KG1 (cell line): ENCODE measurements at places on chromosomes 13 and 19.

- no peak for DNase-seq
Observed at GRCh38 chr13:39037410-39037879, 444 bp downstream of the PROSER1 start.

DNA sequence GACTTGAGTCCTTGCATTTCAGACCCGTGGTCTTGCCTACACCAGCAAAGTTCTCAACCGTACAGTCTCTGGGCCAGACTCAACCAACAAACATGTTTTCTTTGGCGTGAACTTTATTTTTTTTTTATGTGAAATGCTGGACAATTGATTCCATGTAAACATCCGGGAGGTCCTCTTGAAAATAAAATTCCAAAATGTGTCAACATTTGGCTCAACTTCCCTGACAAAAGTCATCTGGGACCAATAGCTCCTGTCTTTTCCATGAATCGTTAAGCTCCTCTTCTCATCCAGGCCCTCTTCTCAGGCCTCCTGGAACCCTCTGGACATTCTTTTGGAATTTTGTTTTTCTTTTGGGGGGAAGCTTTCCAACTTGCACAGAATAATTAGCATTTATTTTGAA, 2.7 kb downstream of the ALDH16A1 start:
- DNase-seq: no peak

DNA sequence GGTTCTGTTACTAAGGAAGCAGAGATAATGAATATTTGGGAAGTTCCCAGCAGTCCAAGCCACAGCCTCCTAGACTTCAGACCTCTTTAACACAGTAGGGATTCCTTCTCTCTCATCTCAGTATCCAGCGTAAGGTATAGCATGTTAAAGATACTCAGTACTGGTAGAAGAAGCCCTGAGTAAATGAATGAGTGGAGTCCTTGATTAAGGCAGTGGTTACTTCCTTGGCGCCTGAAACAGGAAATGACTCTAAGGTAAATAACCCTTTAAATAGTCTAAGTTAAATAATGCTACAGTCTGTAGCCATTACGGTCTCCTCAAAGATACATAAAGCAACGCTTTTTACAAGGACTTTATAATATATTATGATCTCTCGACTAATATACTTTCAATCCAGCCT, 650.8 kb upstream of the MIR17HG start:
- no peak for DNase-seq

DNA sequence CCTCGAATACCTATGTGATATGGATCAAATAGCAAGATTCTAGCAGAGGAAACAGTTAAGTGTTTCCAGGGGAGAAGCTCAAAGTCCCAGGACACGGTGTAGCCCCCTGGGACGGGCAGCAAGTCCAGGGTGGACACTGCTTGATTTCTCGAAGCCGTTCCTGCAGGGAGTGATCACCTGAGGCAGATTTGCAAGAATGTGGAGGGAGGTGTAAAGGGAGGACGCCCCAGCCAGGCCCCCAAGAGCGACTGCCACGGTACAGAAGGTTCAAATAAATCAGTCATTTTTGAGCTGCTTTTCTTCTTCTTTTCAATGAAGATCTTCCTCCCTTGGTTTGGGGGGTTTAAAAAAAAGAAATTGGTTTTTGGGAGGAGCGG, 41.4 kb downstream of the KLF2 start:
- DNase-seq: no peak

GRCh38 chr13:100361504-100361903, 227.1 kb downstream of the GGACT start:
- DNase-seq: no peak

DNA sequence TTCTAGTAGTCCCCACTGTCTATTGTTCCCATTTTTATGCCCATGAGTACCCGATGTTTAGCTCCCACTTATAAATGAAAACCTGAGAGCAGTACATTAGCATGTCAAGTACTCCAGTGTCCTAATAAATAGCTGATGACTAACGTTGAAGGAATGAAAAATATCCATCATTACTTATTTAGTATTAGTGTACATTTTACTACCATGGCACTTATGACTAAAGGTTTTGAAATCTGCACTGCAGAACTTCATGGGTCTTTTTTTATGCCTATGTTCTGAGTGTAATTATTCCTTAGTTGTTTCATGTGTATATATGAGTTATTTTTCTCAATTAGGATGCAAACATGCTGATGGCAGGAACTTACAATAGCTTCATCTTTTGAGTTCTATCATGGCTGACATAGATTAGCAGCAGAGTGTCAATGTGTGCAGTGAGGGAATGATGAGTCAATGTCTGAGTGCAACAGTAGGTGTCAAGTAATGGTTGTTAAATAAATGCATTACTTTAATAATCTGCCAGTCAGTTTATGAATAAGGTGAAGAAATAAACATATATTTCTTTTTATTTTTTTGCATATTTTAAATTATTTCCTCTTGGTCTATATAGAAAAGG, 188.4 kb downstream of the ITGBL1 start:
- no peak for DNase-seq

DNA sequence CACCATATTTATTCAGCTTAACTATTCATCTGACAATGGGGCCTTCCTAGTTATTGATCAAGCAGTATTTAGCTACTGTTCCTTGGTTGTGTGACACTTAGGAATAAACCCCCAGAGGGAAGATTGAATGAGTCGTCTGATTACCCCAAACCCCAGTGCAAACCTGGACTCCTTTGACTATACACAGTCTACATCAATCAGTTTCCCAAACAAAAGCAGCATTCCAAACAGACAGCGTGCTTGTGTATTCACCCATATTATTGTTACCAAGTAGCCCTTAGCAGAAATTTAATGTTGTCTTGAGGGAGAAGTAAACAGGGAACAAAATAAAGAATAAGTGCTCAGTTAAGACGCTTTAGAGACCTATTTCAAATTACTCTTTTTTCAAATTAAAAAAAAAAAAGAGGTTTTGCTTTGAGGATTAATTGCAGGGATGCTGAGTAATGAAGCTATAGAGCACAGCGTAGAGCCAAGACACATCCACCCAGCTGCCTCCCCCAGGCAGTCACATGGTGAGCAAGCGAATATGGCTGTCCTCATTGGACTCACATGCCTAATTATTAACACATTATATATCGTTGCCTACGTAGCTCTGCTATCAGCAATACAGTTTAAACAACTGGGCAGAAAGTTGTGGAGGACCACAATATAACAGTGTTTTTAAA, 14.7 kb upstream of the B3GLCT start:
- DNase-seq: no peak
